ENCODE measurements at places on chromosomes 6 and 20.

- DNase-seq: no peak
Measured at GRCh38 chr6:126718600-126719327, 378.8 kb downstream of the CENPW start.

DNA sequence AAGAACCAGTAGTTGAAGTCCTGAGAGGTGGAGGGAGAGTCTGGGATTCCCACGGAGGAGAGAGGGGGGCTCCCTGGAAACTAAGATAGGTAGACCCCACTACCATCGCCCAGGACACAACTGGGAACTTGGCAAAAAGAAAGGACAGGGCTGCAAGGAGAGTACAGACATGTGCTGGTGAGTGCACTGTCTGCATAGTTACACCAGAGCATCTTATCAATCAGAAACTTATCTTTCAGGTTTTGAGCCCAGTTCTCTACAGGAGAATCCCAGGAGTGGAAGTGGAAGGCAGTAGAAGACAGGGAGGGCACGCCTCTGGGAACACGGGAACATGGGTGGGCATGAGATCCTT lies 12.2 kb downstream of the NFKBIL1 start:
- DNase-seq: no peak

DNA sequence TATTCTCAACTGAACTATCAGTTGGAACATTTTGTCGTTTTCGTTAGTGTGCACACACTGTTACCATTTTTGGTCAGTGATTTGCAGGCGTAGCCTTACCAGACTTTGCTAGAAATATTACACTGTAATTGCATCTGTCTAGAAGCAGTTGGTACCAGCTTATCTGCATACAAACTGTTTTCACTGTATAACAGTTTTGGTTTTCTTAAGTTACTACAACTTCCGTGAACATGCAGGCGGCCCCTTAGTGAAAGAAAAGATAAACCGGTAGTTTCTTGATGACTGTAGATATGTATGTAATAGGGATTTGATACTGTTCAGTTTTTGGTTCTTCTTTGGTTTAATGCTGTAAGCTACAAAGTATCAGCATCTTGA lies 1.3 kb downstream of the DSTN start:
- no peak for DNase-seq

DNA sequence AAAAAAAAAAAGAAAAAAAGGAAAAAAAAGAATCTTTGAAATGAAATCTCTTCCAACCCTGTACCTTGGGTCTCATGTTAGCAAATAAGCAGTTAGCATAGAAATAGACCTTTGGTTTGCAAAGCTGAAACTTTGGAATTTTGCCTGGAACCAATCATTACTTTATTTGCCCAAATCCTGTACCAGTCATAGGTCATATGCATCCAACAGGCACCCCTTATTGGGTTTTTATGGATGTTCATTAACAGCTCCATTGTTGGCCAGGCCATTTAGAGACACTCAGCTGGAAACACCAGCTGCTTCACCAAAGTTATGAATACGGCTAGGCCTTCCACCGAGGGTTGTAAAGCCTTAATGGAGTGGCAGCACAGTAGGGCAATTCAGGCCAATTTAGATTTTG lies 53.0 kb downstream of the ALDH8A1 start:
- DNase-seq: no peak

- DNase-seq: no peak
Measured at GRCh38 chr6:80976336-80976735, 776.1 kb downstream of the TENT5A start.

DNA sequence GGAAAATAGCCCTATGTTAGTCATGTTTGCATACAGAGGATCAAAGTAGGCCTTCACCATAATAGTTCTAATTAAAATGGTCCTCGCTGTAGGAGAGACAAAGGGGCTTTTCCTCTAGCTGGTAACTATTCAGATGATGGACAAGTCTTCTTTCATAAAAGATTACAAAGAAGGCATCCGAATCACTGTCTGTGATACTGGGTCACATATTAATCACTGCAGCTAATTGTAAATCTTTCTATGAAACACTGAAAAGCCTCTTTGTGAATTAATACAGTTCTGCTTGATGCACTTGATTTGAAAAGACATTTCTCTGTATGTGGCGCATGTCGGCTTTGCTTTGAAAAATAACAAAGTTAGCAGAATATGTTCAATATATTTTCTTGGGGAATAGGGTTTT lies 520.8 kb downstream of the KIF16B start:
- DNase-seq: no peak

DNA sequence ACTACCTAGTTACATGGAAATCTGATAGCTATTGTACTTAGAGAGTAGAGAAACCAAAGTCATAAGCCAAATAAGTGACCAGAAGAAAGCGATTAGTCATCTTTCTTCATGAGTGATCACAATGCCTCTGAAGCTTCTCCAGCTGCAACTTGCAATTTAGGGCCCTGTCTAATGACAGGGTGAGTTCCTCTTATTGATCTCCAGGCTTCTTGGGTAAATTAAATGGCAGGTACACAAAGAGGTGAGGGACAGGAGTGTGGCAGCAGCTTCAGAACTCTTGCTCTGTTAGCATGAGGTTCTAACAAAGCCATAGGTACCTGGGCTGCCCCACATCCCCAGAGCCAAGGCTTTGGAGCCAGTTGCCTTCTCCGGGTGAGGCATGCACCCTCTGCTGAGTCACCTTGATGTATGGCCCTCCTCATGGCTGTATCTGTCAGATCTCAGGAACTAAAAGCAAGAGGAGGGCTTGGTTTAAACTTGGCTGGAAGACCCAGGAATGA lies 60.8 kb downstream of the PRDM1 start:
- no peak for DNase-seq

DNA sequence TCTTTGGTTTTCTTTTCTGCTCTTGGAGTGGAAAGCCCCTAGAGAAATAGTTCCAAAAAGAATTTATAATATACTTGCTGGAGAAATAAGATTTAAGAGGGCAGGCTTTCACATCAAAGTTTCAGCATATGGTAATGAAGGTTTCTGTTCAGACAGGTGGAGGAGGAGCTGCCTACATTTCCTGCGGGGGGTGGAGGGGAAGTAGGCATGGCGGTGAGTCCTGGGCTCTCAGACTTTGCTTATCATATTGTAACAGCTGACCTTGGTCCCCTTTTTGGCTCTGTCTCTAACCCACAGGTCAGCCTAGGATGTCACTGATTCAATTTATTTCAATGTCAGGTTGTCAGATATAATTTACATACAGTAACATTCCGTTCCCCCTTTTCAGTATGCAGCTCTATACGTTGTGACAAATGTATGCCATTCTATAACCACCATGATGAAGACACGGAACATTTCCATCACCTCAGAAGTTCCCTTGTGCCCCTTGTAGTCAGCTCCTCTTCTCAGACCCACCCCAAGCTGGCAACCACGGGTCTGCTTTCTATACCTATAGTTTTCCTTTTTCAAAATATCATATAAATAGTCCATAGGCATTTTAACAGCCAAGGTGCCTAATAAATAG lies 77.6 kb upstream of the GGTLC1 start:
- no peak for DNase-seq

DNA sequence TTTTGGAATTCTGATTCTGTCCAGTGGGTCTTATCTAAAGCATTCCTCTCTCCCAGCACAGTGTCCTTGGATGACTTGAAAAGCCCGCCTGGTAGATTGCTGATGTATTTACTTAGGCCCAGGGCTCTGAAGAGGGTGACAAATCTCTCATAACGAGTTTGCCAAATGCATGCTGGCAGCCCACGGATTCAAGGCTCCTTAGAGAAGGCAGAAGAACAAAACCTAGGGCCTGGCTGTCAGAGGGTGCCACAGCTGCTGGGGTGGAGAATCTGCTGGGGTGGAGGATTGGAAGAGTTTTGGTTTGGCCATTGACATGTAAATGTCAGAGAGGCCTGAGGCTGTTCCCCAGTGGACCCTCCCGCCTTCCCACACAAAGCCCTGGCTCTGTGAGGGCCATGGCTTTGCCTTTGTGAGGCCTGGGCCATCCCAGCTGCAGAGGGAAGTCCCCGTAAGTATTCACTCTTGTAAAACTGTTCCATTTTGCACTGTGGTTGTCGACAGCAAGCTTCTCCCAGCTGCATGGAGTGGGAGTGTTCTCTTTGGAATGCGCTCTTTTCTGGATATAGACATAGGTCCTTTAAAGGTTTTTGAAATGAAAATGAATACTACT lies 50.3 kb downstream of the ANKRD6 start:
- no peak for DNase-seq

DNA sequence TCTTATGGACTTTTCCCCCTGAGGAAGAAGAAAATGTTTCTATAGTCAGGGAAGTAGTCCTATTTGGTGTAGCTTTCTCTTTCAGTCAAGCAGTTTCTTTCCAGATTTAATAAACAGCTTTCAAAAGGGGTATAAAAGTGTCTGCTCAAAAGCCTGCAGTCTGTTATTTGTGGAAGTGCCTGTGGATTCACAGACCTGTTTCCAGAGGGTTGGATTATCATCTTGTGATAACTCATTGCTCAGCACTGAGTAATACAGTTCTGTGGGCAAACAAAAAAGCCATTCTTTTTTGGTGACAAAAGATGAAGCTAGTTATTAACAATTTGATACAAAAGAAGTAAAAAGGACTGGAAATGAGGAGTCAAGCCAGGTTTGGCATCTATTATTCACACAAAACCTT lies 358.2 kb upstream of the ID4 start:
- no peak for DNase-seq

DNA sequence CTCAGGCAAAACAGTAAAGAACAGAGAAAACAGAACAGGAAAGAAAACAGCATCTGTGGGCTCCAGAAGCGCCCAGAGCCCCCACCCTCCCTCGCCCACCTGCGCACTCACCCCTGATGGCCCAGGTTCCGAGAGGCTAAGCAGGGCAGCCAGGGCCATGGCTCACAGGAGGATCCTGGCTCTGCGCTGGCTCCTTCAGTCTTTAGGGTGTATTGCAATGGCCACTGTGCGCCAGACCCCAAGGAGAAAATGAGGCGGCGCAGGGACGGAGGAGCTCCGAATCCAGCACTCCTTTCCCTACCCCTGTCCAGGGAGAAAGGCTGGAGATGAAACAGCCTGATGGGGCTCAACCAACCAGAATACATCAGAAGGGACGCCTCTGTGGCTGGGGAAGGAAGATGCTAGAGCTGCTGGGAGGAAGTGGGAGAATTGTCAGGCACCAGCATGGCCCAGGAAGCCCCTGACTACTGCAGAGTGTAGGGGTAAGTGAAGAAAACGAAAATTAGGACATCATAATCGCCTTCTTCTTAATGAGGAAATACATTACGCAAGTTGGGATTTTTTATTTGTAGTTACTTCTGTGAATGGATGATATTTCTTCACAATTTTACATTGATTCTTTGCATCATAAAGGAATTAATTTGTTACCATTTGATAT lies 49.0 kb downstream of the COL11A2 start:
- DNase-seq: no peak
